Bronchial epithelial cell (primary cell): ENCODE measurements at places on chromosomes 2 and 18. TPM values are rescaled to one million over a fixed set of nuclear protein-coding genes. Genes with fewer than 3 reads are reported as not detected.

DNA sequence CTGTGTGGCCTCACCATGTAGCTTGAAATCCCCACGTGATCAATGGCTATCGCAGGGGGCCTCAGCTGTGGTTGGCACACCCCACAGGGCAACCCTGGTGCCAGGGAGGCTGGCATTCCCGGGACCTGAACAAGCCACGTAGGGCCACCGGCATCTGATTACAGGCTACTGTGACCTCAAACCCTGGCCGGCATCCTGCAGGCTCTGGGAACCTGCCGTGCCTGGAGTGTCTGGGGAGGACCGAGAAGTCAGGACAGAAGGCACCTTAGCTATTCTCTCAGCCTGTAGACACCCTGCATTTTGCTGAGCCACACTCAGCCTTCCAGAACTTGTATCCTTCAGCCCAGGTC, 213.0 kb downstream of the GLI2 start:
- no peak for DNase-seq

DNA sequence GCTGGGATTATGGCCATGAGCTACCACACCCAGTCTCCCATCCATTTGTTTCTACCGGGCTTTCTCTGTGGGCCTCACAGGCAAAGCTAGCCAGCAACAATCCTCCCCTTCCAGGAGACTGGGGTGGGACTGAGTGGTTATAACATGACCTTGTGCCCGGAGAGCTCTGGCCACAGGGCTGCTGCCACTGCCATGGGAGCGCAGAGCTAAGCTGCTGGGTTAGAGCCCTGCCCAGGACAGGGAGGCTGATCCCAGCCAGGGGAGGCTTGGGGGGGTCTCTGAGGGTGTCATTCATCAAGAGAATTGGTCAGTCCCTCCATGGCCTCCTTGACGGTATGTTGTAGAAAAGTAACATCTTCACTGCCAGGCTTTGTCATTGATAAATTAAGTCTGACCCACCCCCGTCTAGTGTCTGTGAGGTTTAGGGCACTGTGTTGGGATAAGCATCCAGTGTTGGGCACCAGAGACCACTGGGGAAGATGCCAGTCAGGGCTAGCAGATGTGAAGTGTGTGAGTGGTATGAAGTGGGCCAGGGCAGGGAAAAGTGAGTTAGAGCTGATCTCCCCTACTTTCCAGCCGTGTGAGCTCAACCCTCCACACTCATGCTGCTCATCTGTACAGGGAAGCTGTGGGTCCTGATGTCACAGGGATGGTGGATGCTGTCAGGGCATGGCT, 368.4 kb upstream of the HS6ST1 start:
- no peak for DNase-seq

DNA sequence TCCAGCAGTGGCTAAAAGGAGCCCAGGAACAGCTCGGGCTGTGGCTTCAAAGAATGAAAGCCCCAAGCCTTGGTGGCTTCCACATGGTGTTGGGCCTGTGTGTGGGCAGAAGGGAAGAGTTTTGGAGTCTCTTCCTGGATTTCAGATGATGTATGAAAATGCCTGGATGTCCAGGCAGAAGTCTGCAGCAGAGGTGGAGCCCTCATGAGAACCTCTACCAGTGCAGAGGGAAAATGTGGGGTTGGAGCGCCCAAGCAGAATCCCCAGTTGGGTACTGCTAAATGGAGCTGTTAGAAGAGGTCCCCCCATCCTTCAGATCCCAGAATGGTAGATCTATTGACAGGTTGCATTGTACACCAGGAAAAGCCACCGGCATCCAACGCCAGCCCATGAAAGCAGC, 412.1 kb downstream of the TDRD15 start:
- DNase-seq = no peak

DNA sequence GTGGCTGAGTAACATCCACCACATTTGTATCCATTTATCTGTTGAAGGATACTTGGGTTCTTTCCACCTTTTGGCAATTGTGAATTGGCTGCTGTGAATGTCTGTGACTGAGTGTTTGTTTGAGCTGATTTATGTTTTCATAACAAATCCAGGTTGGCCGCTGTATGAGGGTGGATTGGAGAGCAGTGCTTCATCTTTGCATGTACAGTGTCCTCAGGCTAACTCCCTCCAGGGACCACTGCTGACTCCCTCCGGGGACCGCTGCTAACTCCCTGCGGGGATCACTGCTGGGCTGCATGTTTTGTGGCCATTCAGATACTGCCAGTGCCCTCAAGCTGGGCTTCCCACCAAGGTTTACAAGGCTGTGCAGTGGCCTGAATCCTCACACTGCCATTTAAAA, 10.2 kb downstream of the BOK start:
- DNase-seq = no peak

GRCh38 chr2:66445925-66446871, 11.3 kb downstream of the MEIS1 start:
- no peak for DNase-seq

- DNase-seq = no peak
Measured at GRCh38 chr2:192628017-192628416, 433.3 kb upstream of the TMEFF2 start.

GRCh38 chr18:22551536-22552151, 133.9 kb upstream of the CTAGE1 start:
- DNase-seq = peak; percentile 99

- DNase-seq = no peak
Measured at GRCh38 chr2:201959626-201960025, 74.0 kb upstream of the FZD7 start.

DNA sequence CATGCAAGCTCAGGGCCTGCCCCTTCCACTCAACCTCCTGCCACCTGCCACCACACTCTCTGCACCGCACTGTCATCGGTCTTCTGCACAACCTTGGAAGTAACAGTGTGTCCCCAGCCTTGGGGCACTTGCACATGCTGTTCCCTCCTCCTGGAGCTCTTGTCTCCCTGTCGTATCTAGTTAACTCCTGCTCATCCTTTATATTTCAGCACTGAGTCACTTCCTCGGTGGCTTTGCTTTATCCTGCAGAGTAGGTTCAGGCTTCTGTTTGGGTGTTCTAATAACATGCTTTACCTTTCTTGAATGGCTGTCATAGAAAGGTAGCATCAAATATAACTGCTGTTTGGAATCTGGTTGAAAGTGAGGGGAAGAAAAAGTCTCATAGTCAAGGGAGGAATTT, 25.3 kb downstream of the PAX8 start:
- no peak for DNase-seq

- DNase-seq = no peak
Measured at GRCh38 chr2:176187200-176187898, 1.1 kb upstream of the HOXD1 start.

The RESP18 gene
- not detected in 2 replicates for total RNA-seq

The ACMSD gene
- not detected in 2 replicates for total RNA-seq

The RABL2A gene
- 7.6 and 7.7 TPM in 2 replicates for total RNA-seq

The ARPC2 gene
- 504 and 577 TPM in 2 replicates for total RNA-seq

The SCN2A gene
- under 0.01 TPM in 2 replicates for total RNA-seq

The GCG gene
- not detected in 2 replicates for total RNA-seq

The VWC2L gene
- under 0.01 TPM in 1 of 2 replicates, not detected in the other for total RNA-seq

The PUS10 gene
- total RNA-seq = 5.9 and 6.1 TPM in 2 replicates

The OR6B2 gene
- not detected in 2 replicates for total RNA-seq

The DNAJC5G gene
- not detected in 2 replicates for total RNA-seq
